ENCODE measurements at places on chromosomes 16 and 17. TPM values are rescaled to one million over a fixed set of nuclear protein-coding genes. Genes with fewer than 3 reads are reported as not detected.

Gene KRTAP9-8
- not detected for total RNA-seq

Gene TMEM220
- 17.6 TPM for total RNA-seq

Gene TBCD
- 122 TPM for total RNA-seq

Gene KRTAP2-2
- total RNA-seq: not detected

Gene RHBDL3
- total RNA-seq: 0.99 TPM

Gene C16orf78
- total RNA-seq: not detected

Gene ODAD4
- 0.75 TPM for total RNA-seq

Gene FOXN1
- total RNA-seq: 1.5 TPM

Gene CETP
- total RNA-seq: 0.42 TPM

Gene CALB2
- total RNA-seq: 0.89 TPM

Gene CHD9NB
- 2.2 TPM for total RNA-seq

DNA sequence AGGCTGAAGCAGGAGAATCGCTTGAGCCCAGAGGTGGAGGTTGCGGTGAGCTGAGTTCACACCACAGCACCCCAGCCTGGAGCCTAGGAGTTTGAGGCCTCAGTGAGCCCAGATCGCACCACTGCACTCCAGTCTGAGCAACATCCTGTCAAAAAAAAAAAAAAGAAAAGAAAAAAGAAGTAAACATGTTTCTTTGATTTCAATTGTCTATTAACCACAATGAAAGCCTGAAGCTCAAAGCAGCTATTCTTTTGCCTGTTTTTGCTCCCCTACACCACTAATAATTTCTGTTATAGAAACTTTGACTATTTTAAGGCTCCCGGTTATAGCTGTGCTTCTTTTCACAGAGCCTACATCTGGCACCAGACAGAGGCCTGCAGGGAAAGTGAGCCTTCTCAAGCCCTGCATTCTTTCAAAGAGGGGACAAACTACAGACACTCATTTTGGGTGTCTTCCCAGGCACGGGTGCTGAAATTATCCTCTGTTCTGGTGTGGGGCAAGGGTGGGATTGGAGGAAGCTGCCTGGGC, 14.2 kb upstream of the SLC52A1 start:
- no peak for DNase-seq

DNA sequence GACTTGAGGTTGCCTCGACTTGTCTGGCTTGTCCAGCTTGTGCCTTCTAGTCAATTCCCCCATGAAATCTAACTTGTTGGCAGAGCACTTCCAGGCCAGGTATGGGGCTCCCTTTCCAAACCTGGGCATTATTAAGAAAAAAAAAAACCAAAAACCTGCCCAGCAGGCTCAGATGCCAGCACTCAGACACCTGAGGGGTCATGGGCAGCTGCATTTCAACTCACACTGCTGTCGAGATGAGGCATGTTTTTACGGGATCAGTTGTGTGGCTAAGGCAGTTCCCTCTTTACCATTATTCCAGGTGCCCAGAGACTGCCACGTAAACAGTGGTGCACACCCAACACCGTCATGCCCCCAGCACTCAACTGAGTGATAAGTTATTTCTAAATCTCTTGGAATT, 17.8 kb downstream of the TMEM11 start:
- DNase-seq: no peak

DNA sequence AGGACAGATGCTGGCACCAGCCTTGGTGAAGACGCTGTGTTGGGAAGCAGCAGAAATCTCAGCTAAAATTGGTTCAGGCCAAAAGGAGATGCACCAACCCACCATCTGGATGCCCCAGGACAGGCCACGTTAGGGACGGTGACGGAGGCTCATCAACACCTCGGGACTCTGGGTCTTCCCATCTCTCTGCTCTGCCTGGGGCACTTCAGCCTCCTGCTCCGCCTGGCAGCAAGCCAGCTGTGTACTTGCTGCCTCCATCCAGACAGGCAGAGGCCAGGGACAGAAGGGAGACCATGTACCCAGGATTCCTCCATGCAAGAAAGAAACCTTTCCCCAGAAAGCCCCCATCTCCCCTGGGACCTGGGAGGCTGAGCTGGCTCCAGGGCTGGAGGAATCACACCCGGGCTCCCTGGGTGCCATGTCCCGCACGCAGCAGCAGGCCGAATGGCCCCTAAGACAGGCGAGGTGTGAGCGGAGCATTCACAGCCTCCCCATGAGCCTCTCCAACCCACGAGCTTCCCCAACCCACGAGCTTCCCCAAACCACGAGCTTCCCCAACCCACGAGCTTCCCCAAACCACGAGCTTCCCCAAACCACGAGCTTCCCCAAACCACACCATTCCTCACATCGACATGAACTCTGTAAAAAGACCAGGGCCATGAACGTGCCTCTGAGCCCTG, 274.5 kb downstream of the C16orf95 start:
- DNase-seq: no peak

GRCh38 chr17:83154311-83155127, 75.1 kb downstream of the METRNL start:
- no peak for DNase-seq

DNA sequence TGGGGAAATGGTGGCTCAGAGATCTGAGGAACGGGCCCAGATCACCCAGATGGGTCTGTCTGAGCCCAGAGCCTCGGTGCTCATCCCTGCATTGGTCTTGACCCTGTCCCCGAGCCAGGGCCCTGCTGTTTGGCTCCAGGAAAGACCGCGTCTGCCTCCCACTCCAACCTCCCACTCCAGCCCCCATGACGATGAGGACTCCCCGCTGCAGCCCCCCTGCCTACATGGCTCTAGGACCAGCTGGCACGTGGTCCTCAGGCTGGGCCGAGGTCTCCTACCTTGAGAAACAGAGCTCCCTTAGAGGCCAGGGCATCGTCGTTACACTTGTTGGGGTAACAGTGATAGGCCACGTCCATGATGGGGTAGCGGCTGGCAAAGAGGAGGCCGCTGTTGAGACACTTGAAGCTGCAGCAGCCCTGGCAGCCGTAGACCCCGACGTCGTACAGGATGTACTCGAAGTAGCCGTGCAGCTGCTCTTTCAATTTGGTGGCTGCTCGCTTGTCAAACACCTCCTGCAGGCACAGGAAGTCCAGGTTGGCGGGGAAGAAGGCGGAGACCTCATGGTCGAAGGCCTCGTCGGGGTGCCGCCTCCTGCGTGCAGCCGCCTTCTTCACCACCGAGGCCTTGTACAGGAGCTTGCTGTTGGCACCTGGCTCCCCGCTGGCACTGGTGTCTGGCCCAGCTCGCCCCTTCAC, 59.9 kb downstream of the PRMT7 start:
- peak; percentile 44 for DNase-seq

DNA sequence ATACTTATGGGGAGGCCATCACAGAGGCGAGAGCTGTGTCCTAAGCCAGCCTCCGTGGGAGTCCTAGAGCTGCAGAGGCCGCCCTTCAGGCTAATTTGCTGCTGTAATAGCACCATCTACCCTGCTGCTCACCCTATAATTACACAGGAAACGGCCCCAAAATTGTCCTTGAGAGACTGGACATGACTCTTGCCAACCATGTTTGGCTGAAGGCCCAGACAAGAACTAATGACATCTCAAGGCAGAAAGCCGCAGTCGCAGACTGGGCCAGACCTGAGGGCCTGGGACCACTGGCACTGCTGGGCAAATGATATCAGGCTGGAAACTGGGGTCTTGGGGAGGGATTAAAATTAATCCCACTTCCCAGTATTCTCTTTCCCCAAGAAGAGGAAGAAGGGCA, 24.1 kb downstream of the PSMD7 start:
- DNase-seq: no peak

DNA sequence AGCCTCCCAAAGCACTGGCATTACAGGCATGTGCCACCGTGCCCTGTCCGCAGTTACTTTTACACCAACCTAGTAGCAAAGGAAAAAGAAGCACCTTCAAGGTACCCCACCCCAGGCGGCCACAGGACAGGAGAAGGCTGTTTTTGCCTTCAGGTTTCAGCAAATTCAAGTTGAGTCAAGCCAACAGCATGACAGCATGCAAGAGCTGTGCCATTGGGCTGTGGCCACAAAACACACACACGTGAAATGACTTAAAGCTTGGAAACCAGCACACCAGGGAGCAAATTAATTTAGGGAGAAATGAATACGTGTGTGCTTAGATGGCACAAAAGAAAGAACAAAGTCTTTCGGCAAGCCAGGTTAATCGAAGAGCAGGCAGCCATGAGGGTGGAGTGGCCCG, 39.7 kb downstream of the ERCC4 start:
- DNase-seq: no peak

GRCh38 chr17:82949984-82950383, 110.2 kb upstream of the ZNF750 start:
- DNase-seq: no peak

DNA sequence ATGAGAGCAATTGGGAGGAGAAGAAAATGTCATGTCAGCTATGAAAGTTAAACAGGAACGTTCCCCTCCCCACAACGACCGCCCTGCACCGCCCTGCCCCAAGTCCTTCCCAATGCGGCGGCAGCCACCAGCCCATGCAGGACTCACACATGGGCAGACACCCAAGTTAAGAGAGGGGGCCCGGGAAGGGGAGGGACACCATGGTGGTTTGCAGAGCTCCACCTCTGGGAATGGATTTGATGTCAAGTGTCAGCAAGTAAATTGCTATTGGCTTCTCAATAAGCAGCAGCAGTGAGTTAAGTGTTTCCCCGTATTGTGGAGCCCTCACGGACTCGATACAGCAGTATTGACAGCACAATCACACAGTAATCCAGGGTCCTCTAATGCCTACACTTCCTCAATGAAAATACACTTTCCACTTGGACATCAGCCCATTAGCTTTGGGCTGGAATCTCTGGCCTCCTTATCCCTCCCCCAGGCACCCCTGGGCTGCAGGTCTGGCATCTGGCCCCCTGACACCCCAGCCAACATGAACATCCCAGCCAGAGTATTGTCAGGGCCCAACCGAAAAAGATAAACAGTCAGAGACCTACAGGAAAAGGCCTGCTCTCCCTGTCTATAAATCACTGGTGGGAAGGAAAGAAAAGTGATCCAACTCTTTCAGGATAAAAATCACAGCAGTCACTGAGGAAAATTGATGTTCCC, 22.6 kb downstream of the ZFHX3 start:
- no peak for DNase-seq

- DNase-seq: no peak
These were observed 16.0 kb upstream of the KDM6B start for GRCh38 chr17:7818026-7818425.

DNA sequence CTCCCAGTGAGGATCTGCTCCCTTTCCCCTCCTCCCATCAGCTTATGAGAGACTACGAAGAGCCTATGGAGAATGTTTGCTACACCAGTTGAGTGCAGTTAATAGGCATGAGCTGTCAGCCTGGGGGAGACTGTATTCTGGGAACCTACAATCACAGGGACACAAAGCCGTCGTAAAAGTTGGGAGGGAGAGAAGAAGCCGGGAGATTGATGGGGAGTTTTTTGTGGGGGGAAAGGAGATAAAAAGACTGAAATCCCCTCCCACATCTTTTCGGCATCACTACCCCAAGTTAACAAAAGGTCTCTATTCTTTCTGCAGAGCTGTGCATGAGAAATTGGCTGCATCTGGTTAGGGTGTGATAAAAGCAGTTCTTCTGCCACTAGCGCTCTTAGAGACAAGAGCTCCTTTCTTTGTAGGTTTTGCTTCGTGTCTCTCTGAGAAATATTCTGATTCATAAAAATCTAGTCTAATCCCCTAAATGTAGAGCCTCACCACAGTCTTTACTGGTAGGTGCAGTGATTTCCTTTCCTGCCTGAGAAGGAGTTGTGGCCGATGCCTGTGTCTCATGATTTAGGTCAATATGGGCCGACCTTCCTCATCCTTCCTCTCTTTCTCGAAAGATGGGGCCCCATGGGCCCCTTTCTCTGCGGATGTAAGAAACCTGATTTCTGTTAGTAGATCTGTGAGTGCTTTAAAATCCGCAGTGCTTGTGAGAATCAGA, 77.4 kb downstream of the BPTF start:
- DNase-seq: no peak

DNA sequence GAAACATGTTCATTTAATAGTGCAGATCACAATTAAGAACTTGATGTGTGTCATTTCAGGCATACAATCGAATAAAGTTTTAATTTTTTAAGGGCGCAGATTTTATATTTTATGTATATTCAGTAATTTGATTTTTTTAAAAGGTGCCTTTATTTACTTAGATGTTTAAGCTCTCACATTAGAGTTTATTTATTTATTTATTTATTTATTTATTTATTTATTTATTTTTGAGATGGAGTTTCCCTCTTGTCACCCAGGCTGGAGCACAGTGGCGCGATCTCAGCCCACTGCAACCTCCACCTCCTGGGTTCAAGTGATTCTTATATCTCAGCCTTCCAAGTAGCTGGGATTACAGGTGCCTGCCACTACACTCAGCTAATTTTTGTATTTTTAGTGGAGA, 3.8 kb downstream of the B4GALNT2 start:
- no peak for DNase-seq

DNA sequence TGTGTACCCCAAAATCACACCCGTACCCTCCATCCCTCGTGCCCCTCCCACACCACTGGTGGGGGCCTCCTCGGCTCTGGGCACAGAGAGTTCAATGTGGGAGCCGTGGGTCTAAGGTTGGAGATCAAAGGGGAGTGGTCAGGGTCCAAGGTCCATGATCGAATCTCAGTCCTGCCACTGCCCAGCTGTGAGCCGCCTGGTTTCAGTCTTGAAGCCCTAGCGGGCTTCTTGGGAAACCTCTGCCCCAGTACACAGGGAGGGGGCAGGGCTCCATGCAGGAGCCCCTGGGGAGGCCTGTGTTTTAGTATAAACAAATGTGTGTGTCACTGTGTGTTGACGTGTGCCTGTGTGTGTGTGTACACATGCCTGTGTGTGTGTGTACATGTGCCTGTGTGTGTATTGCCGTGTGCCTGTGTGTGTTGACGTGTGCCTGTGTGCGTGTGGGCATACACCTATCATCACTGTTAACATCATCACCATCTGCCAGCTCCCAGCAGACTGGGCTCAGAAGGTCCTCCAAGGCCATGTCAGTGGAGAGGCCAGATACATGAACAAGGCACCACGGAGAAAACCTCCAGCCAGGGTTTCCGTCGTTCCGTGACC, 26.5 kb upstream of the ZNF469 start:
- no peak for DNase-seq

DNA sequence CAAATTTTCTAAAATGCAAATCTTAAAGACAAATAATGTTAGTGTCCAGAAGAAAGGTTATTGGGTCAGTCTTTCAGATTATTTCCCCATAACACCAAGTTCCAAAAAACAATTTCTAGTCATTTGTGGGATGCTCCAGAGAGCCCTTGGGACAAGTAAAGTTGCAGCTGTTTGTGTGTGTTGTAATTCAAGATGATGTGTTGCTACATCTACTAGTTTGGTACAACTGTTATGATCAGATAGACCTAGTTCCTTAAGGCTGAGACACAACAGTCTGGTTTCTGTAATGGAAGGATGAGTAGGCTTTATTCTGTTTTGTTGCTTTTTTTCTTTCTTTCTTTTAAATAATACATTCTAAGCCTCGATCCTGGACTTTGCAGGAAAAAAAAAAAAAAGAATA, 41.9 kb downstream of the PIGL start:
- no peak for DNase-seq

- no peak for DNase-seq
These were observed 73.9 kb upstream of the C16orf82 start for GRCh38 chr16:26992666-26993349.

DNA sequence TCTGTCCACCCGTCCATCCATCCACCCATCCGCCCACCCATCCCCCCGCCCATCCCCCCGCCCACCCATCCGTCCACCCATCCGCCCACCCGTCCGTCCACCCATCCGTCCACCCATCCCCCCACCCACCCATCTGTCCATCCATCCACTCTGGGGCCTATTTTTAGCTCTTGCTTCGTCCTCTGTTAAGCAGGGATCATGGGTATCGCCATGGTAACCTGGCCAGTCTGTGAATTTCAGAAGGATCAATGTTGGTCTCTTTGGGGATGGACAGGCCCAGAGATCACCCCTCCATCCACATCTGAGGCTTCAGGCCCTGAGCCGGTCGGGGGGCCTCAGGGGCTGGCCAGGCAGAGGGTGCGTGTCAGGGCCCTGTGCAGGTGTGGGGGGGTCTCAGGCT, 15.2 kb upstream of the DPEP1 start:
- no peak for DNase-seq

Measured in ureter (tissue), 1 donor.